ENCODE measurements at places on chromosomes 3 and 15.

- DNase-seq, result no peak
Measured at GRCh38 chr3:157387708-157388435, 48.8 kb upstream of the PTX3 start.

DNA sequence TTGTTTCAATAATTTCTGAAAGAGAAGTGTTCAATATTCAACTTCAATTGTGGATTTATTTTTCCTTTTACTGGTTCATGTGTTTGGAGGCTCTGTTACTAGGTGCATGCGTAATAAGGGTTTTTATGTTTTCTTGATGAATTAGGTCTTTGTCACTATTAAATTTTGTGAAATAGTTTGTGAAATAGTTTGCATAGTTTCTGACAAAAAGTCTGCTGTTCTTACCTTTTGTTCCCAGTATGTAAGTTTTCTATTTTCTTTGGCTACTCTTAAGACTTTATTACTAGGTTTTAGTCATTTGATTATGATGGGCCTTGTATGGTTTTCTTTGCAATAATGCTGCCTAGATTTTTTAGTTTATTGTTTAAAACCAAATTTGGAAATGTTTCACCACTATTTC, 38.0 kb downstream of the MEF2A start:
- no peak for DNase-seq

DNA sequence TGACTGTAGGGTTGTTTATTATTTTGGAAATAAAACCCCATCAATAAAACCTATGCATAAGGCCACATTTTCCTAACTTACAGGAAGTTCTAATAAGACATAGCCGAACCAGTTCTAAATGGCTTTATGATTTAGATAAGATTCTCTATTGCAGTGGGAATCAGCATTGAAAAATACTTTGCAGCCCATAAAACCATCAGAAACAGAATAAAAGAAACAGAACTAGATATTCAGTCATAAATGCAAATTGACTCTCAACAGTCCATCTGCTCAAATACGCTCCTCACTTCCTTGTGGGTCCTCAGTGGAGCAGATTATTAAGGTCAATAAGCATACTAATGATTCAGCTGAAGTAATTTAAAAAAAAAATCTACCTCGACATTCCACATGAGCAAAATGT, 8.8 kb downstream of the SATB1 start:
- DNase-seq, result no peak

- no peak for DNase-seq
Measured at GRCh38 chr3:117880638-117881037, 1154.0 kb downstream of the IGSF11 start.

GRCh38 chr15:91311986-91312385, 211.9 kb downstream of the SV2B start:
- DNase-seq, result no peak
